ENCODE measurements at places on chromosomes 16 and 17.

DNA sequence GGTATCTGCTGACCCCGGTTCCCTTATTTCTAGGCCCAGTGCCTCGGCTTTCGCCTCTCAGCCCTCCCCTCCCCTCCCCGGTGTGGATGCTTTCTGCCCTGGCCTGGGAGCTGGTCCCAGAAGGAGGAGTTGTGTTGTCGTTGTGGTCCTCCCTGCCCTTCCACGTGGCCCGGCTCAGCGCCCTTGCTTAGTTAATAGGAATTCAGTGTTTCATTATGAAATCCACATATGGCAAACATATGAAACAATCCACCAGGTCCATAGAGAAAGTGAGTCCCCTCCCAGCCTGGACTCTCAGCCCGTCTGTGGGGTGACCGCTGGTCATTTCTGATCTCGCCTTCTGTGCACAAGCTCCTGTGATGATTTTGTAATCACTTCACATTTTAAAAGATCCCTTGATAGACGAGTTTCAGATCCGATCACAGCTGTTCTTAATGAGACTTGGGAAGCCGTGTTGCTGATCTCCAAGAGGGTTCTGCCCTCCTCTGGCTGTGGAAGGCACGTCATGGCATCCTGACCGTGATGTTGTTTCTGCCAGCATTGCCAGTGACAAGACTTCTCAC lies 112.1 kb downstream of the BANP start:
- DNase-seq, result no peak

DNA sequence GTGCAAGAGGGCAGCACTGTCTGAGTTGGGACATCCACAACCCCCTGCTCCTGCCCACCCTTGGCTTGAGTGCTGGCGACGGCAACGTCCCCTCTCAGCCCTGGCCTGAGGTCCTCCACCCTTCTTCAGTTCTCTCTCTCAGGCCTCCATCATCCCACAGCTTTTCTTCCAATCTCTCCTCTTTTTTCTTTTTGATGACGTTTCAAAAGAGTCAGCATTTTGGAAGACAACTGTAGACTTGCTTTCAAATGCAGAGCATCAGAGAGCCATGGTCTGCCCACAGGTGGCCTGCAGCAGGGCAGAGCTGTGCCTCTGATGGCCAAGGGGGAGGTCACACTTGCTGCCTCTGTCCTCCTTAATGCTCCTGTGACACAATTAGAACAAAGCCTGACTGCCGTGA lies 775.4 kb downstream of the KCNJ18 start:
- DNase-seq, result no peak

GRCh38 chr16:4370570-4371356 lies 885 bp upstream of the VASN start:
- no peak for DNase-seq

- DNase-seq, result peak; percentile 58
These were observed at the start of gene CHMP6 for GRCh38 chr17:80991645-80992076. CHMP6 (plus strand) TSS chr17:80991841; CDS start chr17:80991919, 78 bp downstream.

- no peak for DNase-seq
These were observed 9.5 kb downstream of the CD300LB start for GRCh38 chr17:74521701-74522201.

- no peak for DNase-seq
These were observed 20.8 kb downstream of the ABCC1 start for GRCh38 chr16:15970202-15970601.

GRCh38 chr17:41920580-41920955 lies 1.8 kb upstream of the ACLY start:
- DNase-seq, result no peak

- no peak for DNase-seq
These were observed 130.7 kb downstream of the C16orf95 start for GRCh38 chr16:87186446-87186845.

DNA sequence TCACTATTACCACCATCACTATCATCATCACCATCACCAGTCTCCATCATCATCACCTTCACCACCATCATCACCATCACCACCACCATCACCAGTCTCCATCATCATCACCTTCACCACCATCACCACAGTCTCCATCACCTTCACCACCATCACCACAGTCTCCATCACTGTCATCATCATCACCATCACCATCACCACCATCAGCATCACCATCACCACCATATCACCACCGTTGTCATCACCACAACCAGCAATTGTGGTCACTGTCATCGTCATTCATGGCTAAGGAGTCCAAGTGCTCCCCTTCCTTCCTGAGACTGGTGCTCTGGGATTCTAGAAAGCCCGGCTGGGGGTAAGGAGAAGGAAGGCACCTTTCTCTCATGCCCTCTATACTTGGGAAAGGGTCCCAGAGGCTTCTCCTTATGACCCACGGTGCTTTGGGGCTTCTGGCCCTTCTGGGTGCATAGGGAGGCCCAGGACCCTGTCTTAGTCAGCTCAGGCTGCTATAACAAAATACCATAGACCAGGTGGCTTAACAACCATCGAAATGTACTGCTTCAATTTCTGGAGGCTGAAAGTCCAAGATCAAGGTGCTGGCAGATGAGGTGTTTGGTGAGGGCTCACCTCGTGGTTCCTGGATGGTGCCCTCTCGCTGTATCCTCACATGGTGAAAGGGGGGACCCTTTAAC lies 93.4 kb upstream of the GSE1 start:
- no peak for DNase-seq

All from activated CD4-positive, alpha-beta T cell treated with anti-CD3 and anti-CD28 coated beads, Interleukin-2, amount 50 U/mL, for 24 hours (primary cell).